ENCODE measurements at places on chromosomes 1 and 21.
A peak's percentile ranks its signal among the peaks of the same experiment; 100 is the strongest.

DNA sequence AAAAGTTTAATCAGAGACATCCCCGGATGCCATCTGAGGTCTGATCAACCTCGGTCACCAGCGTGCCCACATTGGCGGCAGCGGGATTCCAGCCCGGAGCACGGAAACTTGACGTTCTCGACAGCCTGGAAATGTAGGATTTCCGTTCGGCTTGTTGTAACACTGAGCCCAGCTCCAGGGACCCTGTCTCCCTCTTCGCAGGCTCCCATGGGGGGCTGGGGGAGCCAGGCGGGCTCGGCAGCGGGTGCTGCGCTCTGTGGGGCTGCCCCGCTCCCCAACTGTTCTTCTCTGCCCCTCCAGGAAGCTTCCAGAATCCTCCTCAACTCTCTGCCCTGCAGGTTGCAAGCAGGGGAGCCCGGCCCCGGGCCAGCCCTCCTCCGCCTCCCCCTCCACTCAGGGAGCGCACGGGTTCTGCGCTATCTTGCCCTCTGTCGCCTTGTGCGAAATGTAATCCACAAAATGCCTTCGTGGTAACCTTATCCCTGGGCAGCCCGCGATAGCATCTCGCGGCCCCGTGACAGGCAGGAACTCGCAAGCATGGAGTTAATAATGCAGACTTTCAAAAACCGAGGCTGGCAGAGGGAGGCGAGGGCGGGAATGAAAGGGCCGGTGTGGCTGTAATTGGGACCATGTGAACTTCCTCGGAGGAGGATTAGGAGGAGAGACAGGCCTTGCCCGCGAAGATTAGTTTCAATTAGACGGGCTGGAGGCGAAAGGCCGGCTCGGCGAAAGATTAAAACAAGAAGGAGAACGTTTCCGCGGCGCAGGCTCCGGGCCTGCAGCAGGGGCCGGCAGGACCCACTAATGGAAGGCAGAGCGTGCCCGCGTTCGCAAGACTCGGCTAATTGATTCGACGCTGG, 53.9 kb upstream of the TTC34 start:
- DNase-seq: no peak

- no peak for DNase-seq
These were observed 240.4 kb downstream of the SDCCAG8 start for GRCh38 chr1:243496187-243496646.

- no peak for DNase-seq
These were observed 30.8 kb downstream of the LRRC53 start for GRCh38 chr1:74481607-74482006.

DNA sequence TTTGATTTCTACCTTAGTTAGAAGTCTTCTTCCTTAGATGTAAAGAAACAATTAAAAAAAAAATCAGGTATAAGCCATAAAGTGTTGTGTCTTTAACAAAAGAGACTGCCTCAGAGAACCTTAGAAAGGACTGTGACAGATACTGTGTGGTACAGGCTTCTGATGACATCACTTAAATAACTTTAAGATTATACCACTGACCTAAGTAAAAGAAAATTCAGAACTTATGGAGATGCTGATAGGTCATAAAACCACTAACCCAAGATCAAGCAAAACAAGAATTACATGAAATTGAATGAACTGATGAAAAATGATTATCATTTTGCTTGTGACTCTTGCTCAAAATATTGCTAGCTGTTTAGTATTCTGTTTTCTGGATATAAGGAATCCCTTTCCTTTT, 220.8 kb downstream of the NRIP1 start:
- peak; percentile 46 for DNase-seq

GRCh38 chr1:16442265-16442664, 1.7 kb downstream of the NECAP2 start:
- no peak for DNase-seq
